Fibroblast of upper back skin (primary cell): ENCODE measurements at places on chromosomes 6 and 20.
A peak's percentile ranks its signal among the peaks of the same experiment; 100 is the strongest.

DNA sequence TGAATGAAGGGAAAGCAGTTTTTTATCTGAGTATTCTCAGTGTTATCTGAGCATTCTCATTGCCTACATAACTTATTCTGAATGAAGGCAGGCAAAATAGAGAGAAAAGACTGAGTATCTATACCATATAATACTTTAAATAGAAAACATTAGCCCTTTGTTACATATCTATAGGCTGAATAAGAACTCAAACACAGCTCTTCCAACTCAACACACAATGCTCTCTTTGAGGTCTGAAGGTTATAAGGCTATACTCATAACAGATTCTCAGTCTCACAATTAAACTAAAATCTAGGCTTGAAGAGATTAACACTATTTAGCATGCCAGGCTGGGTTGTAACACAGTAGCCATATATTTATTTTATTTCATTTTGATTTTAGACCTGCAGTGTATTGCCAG, 56.9 kb downstream of the EYS start:
- DNase-seq = no peak

DNA sequence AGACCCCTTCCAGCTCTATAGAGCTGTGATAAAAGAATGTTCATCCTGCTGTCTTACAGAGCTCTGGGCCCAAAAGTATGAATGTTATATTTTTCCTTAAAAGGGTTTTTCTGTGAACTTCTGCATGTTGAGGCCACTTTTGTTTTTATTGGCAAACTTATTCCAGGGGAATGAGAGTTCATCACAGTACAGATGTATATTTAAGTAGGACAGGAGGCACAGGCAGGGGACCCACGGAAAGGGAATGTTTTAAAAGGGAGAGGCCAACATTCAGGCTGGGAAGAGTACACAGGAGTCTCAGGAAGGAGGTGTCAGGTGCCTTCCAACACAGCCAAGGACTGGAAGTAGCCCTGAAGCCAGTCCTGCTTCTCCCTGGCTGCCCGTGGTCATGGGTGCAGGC, 148.4 kb downstream of the EYA2 start:
- peak; percentile 18 for DNase-seq

DNA sequence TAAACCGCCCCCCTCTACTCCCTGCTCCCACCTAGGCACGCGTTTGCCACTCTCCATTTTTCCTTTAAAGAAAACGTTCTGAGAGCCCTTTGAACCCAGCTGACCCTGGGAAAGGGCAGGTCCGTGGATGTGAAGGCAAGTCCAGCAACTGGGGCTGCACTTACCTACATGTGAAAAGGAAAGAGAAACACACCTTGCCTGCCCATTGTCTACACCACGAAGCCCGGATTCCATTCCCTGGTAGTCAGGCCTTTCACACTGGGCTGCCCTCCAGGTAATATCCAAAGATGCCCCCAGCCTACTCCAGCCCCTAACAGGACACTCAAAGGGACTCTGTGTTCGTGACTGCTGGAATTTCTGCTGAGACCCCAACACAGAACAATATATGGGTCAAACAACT, 94.4 kb downstream of the CD83 start:
- no peak for DNase-seq

GRCh38 chr6:131015630-131016263, 47.3 kb downstream of the EPB41L2 start:
- DNase-seq = peak; percentile 74

GRCh38 chr6:16334671-16335070, 96.3 kb downstream of the GMPR start:
- DNase-seq = peak; percentile 91

DNA sequence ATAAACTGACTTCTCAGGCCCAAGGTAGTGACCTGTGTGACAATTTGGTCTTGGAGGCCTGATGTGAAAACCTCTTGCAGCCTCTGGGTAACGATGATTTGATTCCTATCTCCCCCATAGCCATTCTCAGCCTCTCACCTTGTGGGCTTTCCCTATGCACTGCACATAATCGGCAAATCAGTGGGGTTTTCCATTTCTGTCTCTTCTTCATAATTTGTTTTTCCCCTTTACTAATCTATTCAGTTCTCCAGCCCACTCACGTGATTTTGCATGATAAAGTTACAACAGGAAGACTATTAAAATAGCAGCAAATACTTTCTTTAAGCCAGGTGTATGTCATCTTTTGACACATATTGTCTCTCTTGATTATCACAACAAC, 893.7 kb downstream of the TFAP2A start:
- DNase-seq = no peak

GRCh38 chr6:162200041-162200440, 527.5 kb downstream of the PRKN start:
- DNase-seq = no peak

- DNase-seq = peak; percentile 21
These were observed 303 bp downstream of the MBOAT1 start for GRCh38 chr6:20211941-20212391.

GRCh38 chr20:8205996-8206395, 73.9 kb downstream of the PLCB1 start:
- DNase-seq = peak; percentile 3

- no peak for DNase-seq
These were observed 8.5 kb downstream of the CNPY3 start for GRCh38 chr6:42937548-42938427.

- no peak for DNase-seq
These were observed 36.9 kb upstream of the AVP start for GRCh38 chr20:3121271-3121911.

GRCh38 chr6:2810092-2810671, 31.5 kb downstream of the SERPINB1 start:
- DNase-seq = no peak

- peak; percentile 82 for DNase-seq
These were observed 150.8 kb downstream of the ZMYND8 start for GRCh38 chr20:47205577-47206123.

- no peak for DNase-seq
These were observed 26.2 kb upstream of the TCFL5 start for GRCh38 chr20:62887860-62888239.

- peak; percentile 10 for DNase-seq
These were observed 28.6 kb downstream of the PRPH2 start for GRCh38 chr6:42693725-42694323.

DNA sequence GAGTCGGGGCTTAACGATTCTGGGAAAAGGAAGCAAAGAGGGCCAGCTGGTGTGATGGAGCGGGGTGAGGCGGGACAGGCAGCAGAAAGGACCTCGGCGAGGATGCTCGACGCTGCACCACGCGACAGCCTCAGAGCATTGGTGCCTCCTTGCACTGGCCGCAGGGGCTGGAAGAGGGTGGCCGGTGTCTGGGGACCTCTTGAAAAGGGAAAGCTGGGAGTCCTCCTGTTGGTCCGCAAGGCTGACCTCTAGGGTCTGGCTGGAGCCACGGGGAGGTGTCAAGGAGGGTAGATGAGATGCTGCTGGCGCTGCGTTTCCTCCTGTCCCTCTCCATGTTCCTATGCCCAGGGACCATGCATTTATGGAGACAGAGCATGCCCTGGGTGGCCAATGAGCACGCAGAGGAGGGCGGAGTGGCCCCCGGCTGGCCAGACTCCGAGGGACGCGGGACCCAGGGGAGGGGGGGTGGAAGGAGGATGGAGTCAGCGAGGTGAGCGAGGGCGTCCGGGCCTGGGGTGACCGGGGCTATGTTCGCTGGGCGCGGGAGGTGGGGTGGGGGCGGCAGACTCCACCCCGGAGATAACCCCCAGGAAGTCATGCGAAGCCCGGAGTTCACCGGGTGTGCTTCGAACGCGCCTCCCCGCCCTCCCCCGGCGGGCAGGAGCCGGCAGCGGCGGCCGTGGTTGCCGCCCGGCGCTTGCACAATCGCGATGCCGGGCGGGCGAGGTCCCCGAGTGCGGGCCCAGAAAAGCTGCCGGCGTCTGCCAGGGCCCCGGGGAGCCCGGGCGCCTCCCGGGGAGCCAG, at the start of gene CYP24A1:
CYP24A1 (minus strand) TSS at position 334 of the 804 bp plus-strand sequence. CDS start 407 bp downstream, outside the sequence.
- no peak for DNase-seq

- peak; percentile 28 for DNase-seq
These were observed 26.2 kb downstream of the CTCFL start for GRCh38 chr20:57498425-57499400.

DNA sequence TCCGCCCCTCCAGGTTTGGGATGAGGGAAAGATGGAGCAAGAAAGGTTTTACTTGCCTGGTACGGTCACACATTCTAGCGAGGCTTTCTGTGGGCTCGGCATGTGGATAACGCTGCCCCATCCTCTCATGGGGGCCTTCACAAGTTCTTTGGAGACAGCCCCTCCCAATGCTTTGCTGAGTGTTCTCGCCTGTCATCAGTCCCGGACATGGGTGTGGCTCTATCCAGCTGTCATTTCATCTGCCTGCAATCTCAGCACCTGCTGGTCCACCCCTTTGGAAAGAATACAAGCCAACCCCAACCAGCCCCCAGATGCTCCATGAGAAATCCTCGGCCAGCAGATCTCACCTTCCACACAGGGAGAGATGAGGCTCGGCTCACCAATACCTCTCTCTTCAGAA, 30.3 kb upstream of the MDGA1 start:
- DNase-seq = no peak

DNA sequence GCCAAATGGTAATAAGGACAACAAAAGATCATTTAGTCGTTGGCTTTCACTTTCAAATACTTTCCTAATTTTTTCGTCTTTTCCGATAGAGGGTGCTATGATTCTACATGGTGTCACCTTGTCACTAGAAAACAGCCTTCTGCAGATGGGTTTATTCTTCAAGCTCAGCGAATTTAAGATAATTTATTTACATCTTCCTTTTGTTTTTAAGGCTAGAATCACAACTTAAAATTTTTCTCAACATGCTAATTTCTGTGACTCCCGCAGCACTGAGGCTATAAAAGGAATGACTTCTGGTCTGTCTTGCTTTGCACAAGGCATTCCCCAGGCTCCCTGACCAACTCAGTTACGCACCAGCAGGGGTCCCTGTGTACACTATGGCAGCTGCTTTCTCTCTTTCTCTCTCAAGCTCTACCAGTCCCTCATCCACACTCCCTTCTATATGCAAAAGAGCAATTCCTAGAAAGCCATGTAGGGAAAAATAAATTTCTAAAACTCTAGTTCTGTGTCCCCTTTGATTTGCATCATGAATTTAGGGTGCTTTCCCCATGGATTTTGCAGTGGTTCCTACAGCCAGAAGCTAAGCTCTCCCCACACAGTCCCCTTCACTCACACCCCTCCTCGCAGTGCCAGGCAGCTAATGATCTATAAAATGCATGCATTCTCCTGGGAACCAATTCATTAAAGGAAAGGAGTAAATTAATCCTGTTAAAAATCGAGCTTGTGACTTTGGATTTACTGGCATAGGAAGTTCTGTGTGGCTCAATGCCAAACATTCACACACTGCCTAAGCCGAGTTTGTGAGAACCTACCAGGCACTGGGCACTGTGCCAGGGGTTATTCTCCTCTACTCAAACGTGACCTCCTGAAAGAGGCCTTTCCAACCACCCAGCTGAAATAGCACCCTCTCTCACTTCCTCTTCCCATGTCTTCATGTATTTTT, 74.5 kb downstream of the DCDC2 start:
- peak; percentile 46 for DNase-seq

DNA sequence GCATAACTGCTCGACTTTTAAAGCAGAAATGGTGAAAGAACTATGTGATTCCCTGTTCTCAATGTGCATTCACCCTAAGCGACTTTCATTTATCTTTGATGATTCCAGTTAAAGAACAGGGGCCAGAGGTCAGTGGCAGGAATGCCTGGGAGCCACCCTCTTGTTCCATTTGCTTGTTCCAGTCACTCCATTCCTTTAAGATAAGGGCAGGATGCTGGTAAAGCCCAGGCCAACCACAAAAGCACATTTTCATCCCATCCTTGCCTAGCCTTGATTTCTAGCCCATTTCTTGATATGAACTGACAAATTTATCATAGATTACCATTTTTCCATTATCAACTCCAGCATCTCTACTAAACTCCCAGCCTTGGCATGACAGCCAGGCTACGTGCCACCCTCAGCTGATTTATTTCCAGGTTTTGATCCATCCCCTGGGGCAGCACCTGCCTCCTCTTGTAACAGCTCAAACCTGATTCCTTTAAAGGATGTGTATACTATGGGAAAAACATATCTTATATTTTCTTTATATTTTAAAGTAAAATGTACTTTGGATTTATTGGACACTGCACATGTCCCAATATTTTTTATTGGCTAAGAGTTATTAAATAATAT, 19.2 kb downstream of the HMGN3 start:
- no peak for DNase-seq

DNA sequence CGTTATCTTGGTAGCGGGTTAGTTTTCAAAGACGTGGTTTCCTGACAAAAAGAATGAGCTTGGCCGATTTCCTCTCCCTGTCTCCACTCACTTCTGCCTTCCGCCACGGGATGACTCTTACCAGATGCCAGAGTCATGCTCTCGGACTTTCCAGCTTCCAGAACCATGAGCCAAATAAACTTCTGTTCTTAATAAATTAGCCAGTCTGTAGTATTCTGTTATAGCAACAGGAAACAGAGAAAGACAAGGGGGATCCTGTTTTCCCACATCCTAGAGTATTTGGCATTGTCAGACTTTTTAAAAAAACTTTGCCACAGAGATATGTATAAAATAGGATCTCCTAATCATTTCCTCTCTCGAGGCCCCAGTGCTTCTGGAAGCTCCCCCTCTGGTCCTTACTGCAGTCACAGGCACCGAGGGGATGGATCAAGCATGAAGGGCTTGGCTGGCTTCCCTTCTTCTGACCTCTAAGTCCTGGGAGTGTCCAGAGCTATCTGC, 84.9 kb upstream of the NAA20 start:
- DNase-seq = peak; percentile 90

GRCh38 chr6:38507173-38507572, 132.6 kb downstream of the BTBD9 start:
- no peak for DNase-seq

DNA sequence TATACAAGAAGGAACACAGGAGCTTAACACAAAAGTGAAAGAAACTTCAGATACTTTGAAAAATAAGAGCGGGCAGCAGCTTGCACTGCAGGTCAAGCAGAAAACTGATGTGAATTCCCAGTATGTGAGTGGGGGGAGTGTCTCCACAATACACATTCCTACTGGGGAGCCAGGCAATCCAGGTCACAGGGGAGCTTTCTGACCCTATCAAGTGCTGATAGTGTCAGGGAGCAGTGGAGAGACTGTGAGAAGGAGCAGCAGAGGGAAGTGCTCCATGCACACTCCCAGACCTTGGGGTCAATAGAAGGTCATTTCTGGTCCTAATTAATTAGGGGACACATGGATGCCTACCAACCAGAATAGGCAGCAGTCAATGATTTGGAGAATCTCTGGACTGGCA, 59.4 kb downstream of the PDSS2 start:
- DNase-seq = no peak

GRCh38 chr20:43976547-43976946, 61.9 kb downstream of the TOX2 start:
- DNase-seq = no peak

DNA sequence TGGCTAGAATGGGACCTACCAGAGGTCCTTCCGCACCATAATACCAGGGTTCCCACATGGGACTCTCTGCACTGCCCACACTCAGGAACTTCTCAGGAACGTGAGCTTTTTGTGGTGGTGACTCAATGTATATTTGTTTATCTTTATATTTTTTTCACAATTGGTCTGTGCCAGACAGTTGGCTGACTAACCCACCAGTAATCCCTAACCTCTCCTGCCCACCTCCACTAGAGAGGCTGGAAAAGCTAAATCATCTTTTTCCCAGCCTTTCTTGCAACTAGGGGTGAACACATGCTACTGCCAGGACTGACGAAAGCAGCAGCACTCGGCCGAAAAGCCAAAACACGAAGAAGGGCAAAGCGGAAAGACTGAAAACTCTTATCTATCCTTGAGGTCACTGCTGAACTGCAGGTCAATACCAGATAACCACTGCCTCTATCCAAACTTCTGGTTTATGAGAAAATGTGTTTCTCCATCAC, 112.9 kb downstream of the TRERF1 start:
- peak; percentile 94 for DNase-seq

GRCh38 chr6:29793036-29793356, 34.6 kb upstream of the HLA-G start:
- no peak for DNase-seq
